ENCODE measurements at places on chromosomes 6 and 20.
A peak's percentile ranks its signal among the peaks of the same experiment; 100 is the strongest.

DNA sequence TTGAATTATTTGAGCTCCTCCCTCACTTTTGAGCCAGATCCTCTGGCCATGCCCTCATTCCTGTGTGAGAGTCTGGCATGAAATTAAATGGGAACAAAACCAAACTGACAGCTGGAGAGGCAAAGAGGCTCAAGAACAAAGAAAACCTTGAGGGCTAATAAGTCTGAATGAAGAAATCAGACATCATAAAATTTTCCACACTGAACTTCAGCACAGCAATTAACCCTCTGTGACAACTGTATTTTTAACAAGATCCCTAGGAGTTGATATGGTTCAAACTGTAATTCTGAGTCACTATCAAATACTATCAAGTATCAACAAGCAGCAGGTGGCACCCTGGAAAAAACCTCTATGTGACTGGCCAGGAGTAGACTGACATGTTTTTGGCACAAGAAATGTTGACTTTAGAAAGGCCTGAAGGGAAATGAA lies 109.4 kb upstream of the EMILIN3 start:
- peak; percentile 16 for DNase-seq

DNA sequence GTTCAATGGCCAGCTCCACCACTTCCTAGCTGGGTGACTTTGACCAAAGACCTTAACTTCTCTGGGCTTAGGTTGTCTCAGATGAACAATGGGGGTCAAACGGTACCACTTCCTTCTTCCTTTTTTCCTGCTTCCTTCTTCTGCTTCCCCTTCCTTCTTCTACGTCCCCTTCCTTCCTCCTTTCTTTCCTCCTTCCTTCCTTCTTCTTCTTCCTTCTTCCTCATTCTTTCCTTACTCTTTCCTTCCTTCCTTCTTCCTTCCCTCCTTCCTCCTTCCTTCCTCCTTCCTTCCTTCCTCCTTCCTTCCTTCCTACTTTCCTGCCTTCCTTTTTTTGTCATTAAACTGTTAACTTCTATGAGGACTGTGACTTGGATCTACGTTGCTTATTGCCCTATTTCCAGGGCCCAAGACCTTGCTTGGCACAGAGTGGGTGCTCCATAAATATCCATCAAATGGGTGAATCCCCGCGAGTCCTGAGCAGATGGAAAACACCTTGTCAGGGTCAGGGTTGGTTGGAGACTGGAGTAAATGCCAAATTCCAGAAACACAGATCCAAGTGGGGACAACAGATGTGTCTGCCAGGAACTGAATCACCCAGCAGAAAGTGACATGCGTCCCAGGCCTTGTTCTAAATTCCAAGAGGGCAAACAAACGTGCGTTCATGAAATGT lies 243.3 kb downstream of the PREX1 start:
- no peak for DNase-seq

DNA sequence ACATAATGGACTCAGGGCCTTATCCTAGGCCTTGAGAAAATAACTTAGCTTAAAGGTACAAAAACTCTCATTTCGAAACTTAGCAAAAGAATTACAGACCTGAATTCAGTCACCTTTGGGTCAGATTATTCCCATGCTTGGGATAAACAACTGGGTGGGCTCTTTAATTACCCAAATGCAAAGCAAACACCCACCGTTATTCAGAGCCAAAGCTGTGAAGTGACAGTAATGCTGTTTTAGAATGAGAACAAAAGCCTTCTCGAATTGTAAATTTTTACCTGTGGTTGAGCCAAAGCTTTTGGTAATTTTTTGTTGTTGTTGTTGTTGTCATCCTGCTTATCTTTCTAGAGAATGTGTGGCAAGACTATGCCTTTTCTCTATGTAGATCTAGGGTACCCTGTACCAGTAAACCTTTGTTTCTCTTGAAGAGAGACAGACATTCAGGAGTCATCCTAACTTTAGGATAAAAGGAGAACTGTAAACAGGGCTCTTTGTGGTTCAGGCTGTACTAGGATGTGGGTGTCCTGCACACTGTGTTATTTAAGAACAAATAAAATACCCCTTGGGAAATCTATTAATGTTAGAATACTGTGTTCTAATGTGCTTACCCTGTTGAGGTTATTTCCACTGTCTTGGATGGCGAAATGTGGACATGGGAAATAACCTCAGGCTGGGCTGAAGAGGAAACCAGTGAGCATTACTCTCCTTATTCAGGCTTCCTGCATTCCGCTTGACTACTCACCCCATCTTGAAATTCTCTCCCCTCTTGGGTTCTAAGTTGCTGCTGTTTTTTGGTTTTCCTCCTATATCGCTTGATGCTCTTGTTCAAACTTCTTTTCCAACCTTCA lies 480.7 kb downstream of the CD83 start:
- no peak for DNase-seq

DNA sequence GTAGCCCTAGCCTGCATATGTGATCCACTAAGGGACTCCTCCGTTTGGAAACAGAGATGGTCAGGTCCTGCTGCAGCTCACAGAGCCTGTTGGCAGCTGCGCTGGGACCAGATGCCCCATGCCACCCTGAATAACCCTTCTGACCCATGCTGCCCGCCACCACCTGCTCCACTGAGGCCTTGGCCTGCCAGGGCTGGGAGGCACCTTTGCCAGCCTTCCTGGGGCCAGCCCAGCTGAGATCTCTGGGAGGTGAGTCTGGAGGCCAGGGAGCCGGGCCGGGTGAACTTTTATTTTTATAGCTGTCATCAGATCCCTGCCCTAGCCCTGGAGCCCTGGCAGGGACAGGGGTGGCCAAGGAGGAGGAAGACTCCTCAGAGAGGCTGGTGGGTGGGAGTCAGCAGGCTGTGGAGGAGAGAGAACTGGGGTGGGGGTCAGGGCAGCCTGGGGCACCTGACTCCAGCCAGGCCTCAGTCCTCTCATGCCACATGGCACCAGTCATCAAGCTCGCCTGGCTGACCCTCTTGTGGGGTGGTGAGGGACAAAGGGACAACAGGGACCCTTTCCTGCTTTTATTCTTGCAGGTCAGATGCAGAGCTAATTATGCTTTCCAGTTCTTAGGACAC lies 10.0 kb downstream of the CEBPB start:
- no peak for DNase-seq

GRCh38 chr6:27040244-27041042 lies 207.1 kb upstream of the PRSS16 start:
- no peak for DNase-seq

GRCh38 chr6:63663147-63663955 lies 27.7 kb downstream of the PHF3 start:
- DNase-seq, result no peak

GRCh38 chr6:15761045-15761502 lies 98.2 kb upstream of the DTNBP1 start:
- no peak for DNase-seq

DNA sequence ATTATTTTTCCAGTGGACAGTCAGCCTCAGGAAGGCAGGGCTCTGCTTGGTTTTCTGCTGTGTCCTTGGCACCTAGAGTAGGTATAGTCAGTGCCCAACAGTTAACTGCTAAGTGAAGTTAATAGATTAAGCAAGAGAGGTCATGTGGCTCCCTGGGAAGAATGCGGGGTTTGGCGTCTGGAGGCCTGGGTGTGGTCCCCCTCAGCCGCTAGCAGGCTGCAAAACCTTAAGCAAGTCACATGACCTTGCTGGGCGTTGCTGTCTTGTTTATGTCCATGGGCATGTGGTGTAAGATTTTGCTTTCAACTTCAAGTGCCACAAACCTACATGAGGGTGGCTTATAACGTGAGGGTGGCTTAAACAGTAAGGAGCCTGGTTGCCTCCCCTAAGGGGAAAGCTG lies 75.5 kb upstream of the SCP2D1 start:
- no peak for DNase-seq

DNA sequence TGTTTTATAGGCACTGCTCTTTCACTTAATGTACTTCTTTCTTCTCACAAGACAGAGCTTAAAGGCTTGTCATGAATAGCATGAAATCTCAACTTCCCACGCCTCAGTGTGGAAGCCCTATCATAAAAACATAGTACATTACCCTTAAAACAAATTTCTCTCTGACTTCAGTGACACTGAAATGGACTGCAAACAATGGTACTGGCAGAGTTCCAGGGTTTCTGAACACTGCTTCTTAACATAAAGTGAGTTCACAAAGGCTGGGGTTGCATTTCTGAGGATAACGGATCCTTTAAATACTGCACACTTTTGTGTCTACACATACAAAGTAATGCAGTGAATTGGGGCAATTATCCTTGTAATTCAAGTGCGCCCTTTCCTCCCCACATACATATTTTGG lies 32.3 kb upstream of the PLEKHG1 start:
- DNase-seq, result no peak

GRCh38 chr20:13061381-13061780 lies 52.6 kb downstream of the SPTLC3 start:
- no peak for DNase-seq

- DNase-seq, result no peak
Measured at GRCh38 chr20:24686156-24686555, 216.7 kb downstream of the SYNDIG1 start.

- no peak for DNase-seq
Measured at GRCh38 chr20:40571639-40572038, 117.4 kb downstream of the MAFB start.

DNA sequence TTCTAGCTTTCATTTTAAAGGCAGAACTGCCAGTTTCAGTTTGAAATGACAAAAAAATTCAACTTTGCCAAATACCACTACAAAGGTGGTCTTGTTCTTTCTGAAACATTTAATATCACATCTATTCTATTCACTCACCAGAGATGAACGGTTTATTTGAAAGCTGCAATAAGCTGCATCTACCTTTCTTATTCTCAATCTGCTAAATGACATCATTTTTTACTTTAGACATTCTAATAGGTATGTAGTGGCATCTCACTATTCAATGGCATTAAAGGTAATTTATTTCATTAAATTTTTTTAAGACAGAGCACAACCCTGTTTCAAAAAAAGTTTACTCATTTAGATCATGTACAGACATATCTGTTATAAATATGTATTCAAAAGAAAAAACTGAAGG lies 66.5 kb upstream of the SMIM29 start:
- no peak for DNase-seq

GRCh38 chr6:148758492-148758891 lies 11.7 kb downstream of the UST start:
- peak; percentile 40 for DNase-seq

GRCh38 chr20:51831866-51832265 lies 29.5 kb upstream of the SALL4 start:
- DNase-seq, result no peak

GRCh38 chr6:42251500-42251899 lies 33.8 kb upstream of the MRPS10 start:
- DNase-seq, result no peak

GRCh38 chr6:56270812-56271441 lies 23.5 kb upstream of the COL21A1 start:
- DNase-seq, result no peak

GRCh38 chr6:35669451-35670045 lies 19.2 kb downstream of the FKBP5 start:
- no peak for DNase-seq

DNA sequence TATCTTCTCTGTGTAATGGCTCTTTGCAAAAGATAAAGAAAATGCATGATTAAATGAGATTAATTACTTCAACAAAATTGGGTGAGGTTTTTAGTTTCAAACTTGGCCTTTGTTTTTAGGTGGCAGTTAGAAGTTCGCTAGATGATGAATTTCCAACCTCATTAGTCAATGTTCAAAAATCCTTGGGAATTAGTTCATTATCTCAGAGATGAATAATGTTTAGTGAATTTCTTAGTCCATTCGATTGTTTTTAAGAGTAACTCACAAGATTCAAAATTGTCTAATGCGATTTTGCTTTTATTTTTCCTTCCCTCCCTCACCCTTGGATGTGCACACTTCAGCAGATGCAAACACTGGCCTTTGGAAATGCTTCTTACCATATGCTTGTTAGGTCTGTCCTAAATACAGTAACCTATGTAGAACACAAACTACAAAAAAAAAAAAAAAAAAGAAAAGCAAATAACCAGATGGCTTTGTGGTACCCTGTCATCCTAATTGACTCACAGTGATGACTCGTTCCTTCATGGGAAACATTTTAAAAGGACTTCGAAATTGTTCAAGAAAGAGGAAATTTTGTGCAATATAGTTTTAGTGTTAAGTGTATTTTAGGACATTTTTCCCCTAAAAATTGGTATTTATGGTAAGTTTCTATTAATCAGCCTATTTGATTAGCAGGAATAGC lies 66.7 kb downstream of the FAM229B start:
- no peak for DNase-seq

GRCh38 chr20:41903586-41903985 lies 285.4 kb upstream of the CHD6 start:
- DNase-seq, result no peak

DNA sequence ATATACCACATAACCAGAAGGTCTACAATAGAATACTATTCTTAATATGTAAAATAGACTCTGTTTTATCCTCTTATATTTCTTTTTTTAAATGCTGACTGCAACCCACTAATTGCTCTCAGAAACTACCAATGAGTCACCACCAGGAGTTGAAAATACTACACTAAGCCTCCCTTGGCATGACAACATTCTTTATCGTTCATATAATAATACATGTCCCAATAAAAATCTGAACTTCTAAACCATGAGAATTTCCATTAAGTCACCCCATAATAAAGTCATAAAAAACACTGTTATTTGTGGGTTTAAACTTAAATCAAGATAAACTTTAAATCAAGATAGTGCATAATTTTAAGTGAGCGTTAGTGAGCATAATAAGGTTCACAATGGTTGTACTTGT lies 4.2 kb downstream of the HACE1 start:
- DNase-seq, result no peak

GRCh38 chr6:12276930-12277315 lies 13.2 kb upstream of the EDN1 start:
- no peak for DNase-seq

DNA sequence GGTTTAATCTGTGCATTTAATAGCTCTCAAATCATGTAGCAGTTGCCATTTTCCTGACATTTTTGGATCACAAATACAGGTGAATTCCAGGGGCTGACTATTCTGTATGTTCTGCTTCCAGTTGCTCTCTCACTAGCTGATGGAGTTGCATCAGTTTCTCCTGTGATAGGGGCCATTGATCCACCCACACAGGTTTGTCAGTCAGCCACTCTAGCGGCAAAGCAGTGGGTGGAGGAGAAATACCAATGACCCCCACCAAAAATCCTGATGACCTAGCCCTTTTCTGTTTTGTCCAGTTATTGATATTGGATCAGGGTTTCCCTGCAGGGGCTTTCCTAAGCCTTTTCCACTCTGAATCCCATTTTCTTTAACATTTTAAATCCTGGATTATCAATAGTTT lies 72.3 kb upstream of the BTN3A2 start:
- no peak for DNase-seq

DNA sequence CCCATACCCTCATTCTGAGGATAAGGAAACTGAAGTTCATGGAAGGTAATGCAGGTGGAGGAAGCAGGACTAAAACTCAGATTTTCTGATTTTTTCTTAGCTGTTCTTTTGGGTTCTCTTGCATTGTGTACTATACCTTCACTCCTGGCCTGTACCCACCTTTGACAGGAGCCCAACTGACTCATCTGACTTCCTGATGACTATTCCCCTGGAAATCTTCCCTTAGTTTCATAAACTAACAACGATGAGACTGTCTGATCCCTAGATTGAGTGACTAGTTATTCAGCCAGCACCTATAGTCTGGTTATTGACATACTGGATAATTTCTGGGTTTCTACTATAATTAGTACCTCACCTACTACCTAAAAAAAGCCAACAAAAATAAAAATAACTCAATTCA lies 10.1 kb downstream of the CRYBG1 start:
- no peak for DNase-seq
